ENCODE measurements at places on chromosomes 16 and 17. TPM values are rescaled to one million over a fixed set of nuclear protein-coding genes. Genes with fewer than 3 reads are reported as not detected.

- DNase-seq, result no peak
Observed at GRCh38 chr17:38435795-38436194, 7.5 kb downstream of the ARHGAP23 start.

DNA sequence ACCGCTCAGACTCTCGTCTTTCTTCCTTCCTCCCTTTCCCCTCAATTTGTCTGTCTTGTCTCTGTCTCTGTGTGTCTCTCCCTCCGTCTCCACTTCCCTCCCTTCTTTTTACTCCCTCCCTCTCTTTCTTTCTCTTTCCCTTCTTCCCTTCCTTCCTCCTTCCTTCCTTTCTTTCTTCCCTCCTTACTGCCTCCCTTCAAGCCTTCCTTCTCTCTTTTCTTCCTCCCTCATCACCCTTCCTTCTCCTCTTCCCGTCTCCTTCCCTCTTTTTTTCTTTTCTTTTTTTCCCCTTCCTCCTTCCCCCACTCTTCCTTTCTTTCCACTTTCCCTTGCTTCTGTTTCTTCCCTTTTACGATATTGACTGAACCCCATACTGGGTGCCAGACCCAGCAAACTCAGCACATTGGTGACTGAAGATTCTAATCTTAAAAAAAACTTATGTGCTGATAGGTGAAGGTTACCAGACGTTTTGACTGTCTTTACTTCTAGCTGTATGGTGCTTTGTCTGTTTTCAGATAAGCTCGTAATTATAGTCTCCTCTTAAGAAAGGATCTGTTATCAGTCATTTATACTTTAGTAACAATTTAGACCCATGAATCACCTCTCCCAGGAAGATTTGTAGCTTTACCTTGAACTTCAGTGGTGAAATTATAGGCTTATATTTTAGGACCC, 481 bp upstream of the BRD7 start:
- no peak for DNase-seq

- DNase-seq, result no peak
Observed at GRCh38 chr16:83059237-83059636, 432.5 kb downstream of the CDH13 start.

- no peak for DNase-seq
Observed at GRCh38 chr17:42097691-42098631, at the start of gene ZNF385C. Gene ZNF385C, minus strand, starts transcription at chr17:42098473. Its CDS starts 35,417 bp downstream, at chr17:42063056.

DNA sequence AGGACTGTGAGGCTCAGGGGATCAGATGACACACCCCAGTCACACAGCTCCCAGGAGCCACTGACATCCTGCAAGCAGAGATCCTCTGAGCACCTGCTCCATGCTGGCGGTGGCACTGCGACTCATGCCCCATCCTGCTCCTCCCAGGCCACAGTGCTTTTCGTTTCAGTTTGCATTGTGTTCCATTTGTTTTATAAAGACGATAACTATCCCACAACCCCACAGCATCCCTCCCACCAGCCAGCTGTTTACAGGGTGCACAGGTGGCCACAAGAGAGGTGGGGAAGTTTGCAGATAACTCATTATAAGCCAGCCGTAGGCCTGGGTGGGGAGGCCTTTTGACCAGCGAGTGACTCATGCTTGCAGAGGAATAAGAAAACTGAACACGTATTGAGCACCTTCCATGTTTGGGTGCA, 28.2 kb downstream of the BCO1 start:
- no peak for DNase-seq

- no peak for DNase-seq
Observed at GRCh38 chr17:38441429-38442061, 13.3 kb downstream of the ARHGAP23 start.

DNA sequence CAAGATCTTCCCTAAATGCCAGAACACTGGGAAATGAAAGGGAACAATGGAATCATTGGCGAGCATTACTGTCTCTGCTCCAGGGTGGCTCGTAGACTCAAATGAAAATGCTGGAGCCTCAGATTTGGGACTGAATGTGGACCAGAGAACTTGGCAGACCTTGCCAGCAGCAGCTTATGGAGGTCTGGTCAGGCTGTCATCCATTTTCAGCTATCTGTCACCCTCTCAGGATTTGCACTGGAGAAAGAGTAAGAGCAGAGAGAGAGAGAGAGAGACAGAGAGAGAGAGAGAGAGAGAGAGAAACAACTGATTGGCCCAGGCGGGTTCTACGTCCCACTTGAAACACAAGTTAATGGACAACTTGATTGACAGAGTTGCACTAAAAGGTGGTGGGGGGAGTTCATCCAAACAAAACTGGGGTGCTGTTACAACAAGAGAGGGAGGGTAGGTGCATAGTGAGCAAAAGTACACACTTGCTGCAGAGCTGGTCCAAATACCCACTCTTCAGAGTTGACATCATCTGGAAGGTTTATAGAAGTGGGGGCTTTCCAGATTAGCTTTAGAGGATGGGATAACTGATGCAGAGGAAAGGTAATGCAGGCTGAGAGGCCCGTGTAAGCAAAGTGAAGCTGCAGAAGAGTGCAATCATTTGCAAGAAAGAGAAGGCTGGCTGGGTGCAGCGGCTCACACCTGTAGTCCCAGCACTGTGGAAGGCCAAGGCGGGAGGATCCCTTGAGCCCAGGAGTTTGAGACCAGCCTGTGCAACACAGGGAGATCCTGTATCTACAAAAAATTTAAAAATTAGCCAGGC, 16.5 kb upstream of the NSMCE1 start:
- DNase-seq, result no peak

- no peak for DNase-seq
Observed at GRCh38 chr17:75691371-75691791, 24.2 kb downstream of the SAP30BP start.

DNA sequence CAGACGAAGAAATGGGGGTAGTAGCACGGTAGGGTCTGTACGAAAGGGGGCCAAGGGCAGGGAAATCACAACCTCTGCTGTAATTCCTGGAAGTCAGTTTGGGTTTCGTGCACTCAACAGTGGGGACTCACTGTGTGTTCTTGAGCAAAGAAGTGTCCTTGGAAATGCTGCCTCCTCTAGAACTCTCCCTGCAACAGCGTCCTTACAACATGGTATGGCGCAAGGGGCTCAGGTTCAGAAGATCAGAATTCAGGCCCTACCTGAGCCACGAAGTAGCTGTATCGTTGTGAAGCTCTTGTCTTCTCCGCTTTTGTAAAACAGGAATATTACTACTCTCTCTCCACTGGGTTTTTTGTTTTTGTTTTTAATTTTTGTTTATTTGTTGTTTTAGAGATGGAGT, 106.2 kb upstream of the CLEC3A start:
- DNase-seq, result no peak

DNA sequence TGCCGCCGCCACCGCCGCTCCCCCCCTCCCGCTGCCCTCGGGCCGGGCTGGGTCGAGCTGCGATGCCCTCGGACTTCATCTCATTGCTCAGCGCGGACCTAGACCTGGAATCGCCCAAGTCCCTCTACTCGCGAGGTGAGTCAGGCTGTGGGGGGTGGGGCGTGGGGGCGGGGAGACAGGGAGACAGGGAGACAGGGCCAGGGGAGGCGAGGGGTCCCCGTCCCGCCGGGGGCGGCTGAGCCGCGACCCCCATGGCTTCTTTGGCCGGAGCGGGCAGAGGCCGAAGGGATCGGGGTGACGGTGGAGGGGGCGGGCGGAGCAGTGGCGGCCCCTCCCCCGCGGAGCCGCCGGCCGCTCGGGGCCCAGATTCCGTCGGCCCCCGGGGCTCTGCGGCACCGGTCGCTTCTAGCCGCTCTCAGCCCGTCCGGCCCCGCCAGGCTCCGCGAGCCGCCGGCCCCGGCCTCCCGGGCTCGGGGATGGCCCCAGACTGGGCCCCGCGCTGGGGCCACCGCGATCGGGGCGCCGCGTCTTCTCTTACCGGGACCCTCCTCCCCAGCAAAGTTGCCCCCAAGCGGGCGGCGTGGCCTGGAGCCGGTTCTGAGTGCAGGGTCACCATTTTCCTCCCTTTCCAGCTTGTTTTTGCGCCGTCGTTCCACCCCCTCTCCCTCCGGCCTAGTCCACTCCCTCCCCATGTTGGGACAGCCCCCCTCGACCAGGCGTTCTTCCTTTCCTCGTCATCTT, 644 bp downstream of the NFAT5 start:
- peak; percentile 31 for DNase-seq

DNA sequence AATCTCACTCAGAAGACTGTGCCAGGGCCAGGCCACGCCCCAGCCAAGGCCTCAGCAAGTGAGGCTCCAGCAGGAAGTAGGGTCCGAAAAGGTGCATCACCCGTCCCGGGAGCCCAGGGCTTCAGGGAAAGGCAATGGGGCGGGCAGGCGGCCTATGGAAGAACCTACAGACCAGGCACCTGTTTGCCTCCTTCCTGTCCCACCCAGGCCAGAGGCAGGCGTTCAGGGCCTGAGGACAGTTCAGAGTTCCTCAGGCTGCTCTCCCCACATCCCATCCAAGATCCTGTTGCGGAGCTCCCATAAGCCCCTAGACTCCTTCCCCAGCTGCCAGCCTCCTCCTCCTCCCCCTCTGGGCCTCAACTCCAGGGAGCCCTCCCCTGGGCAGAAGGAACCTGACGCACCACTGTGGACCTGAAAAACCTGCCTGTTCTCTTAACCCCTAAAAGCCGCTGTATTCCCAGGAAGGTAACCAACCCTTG, 2.3 kb downstream of the CLUH start:
- DNase-seq, result no peak

GRCh38 chr17:61000911-61001310, 323.3 kb downstream of the BCAS3 start:
- no peak for DNase-seq

Gene DVL2
- 22.7 TPM for total RNA-seq

Gene TEKT3
- not detected for total RNA-seq

DNA sequence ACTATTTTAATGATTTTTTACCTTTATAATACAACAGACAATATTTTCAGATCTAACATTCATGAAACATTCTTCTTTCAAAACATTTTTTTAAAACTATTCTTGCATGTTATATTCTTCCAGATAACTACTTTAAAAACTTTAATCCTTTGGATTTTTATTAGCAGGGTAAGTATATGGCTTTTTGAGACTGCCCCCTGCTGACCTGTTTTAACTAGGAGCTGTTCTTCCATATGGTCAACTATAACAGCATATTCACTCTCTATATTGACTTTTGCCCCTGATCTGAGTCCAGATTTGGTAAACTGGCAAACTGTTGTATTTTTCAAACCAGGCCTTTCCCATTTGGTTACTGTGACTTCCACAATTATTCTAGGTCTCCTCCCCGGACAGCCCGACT, 16.5 kb downstream of the ZNF18 start:
- no peak for DNase-seq

DNA sequence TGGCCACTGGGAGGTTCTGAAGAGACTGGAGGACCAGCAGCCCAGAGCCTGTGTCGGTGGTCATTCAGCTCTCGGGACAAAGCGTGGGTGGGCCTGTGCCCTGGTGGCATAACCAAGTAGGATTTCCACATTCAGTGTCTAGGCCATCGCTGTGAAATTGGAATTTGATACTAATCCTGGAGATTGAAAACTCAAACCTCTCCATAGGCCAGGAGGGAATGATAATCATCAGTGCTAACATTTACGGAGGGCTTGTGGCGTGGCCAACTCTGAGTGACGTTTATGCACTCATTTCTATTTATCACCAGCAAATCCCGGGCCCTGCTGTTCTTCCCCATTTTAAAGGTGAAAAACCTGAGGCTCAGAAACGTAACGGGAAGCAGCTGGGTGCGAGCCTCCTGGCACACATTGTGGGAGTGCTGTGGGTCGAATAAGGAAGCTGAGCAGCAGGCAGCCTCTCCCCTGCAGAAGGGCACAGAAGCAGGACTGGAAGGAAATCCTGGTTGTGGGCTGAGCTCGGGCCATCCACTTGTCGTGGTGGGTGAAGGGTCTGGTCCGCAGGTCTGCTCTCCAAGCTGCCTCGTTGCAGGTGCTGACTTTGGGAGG, 33.1 kb downstream of the RAI1 start:
- DNase-seq, result no peak

Gene CMTM4
- total RNA-seq, result 28.0 TPM

Gene NPIPA8
- total RNA-seq, result not detected

DNA sequence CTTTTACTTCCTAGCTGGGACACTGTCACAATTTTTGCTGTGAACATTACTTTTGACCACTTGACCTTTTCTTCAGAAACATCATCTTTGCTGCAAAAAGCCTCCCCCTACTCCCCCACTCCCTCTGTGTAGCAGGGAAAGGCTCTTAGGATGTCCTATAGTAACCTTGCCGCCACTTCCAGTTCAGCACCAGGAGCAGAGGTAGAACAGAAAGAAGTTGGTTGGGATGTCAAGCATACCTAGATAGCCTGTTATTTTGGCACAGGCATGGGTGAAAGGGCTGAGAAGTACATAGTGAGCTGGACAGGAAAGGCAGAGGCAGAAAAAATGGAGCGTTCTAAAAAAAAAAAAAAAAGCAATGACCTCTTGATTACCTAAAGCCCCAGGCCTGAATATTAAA, 31.3 kb downstream of the SMIM36 start:
- no peak for DNase-seq

- no peak for DNase-seq
Observed at GRCh38 chr16:85845266-85845665, 45.8 kb downstream of the COX4I1 start.

DNA sequence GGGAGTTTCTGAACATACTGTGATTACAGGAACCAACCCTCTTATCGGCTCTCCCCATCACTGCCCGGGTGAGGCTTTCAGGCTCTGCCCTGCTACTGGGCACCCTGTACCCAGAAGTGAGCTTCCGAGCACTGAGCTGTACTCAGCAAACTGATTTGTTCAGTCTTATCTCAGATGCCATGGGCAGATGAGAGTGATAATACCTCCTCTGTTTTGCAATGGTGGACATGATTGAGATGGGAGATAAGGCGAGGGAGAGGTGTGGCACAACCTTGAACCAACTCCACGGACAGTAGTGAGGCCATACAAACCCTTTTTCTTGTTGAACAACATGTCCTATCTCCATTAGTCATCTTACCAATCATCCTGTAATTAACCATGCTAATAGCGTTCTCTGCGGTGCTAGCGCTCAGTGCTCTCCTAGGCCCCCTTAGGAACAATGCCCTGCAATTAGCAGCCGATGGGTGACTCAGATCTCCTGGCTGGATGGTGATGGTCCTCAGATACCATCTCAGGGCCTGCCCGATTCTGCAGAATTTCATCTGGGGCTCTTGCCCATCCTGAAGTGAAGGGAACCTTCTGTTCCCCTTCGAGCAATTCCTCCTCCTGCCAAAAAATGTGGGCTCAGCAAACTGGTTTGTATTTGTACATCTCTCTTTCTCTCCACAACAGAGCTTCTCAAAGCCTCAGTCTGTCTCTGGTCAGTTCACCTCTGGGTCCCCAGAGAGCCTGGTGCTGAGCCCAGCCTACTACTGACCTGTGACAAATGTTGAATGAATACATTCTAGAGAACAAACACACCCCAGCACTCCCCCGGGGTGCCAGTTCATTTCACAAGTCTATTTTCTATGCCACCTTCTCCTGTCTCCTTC, 139.3 kb upstream of the IRX3 start:
- DNase-seq, result no peak
